ENCODE measurements at places on chromosomes 4 and X. TPM values are rescaled to one million over a fixed set of nuclear protein-coding genes. Genes with fewer than 3 reads are reported as not detected.

Gene CSAG1
- total RNA-seq = not detected

DNA sequence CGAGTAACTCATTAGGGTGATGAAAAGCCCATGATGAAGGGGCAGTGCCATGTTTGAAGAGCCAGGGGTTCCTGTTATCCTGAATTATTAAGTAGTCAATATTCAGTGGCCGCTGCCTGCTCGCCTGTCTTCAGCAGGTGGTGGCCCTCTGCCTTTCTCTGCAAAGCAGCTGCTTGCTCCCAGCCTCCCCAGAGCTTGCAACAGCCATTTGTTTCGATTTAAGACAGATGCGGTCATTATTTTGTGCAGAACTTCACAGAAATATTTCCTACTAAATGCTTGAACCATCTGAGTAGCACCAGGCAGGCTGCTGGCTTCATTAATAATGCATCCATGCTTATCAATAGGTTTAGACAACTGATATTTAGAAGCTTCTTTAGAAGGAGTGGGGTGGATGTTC is 104.3 kb upstream of the TTC29 start:
- DNase-seq = no peak

- no peak for DNase-seq
Observed at GRCh38 chr4:188551156-188551555, 411.9 kb downstream of the TRIML1 start.

DNA sequence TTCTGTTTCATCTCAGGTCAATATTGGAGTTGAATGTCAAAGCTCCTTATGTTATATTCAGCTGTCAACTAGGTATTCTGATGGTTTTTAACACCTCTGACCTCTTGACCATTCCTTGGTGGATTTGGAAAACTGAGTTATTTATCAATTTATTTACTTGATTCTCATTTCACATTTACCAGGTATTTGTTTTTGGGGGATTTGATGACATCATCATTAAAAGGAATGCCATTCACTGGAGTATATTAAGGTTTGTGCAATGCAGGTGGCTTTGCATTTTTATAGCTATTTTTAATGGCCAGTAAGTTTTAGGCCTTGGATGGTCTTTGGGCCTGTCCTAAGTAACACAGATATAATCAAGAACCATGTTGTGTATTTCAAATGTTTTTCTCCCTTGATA is 67.2 kb downstream of the TSPAN7 start:
- no peak for DNase-seq

DNA sequence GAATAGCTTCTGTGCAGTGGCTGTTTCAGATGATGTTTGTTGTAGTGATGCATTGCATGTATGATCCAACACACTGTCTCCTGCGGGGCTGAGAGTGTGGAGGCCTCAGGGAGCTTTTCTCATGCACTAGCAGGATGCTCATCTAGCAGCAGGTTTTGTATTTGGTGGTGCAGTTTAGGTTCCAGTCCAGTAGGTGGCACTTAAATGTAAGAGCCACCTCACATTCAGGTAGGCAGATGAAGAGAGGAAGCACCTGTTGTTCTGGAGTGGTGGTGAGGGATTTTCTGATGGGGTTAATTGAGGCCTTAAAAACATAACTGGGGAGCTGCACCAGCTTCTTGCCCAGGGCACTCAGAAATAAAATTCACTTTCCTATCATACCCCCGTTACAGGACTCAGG is 300.9 kb downstream of the SPIN4 start:
- no peak for DNase-seq

DNA sequence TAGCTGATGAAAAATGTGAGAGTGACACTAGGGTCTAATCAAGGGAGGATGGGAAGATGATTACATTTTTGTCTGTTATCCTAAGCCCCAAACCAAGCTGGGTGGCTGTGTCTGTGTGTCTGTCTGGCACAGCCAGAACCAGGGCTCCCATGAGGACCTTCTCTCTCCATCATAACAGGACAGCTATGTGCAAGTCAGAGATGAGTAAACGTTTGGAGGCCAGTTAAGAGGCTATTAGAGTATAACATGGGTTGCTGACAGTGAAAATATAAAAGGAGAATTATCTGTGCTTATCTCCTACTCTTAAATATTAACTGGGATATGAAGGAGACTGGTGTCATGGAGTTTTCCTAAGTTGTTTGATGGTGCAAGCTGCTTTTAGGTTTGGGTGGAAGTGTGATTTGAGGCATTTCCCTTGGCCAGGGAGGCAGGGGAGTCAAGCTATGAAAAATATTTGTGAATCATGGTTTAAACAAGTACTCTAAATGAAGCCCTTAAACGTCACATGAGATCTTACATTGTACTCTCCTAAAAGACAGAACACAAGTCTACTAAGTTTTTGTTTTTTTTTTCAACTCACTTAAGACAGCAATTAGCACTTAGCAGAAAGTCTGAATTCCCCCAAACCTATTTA is 156.2 kb downstream of the ENOX2 start:
- no peak for DNase-seq

Gene CNGA1
- total RNA-seq = 0.24 TPM

DNA sequence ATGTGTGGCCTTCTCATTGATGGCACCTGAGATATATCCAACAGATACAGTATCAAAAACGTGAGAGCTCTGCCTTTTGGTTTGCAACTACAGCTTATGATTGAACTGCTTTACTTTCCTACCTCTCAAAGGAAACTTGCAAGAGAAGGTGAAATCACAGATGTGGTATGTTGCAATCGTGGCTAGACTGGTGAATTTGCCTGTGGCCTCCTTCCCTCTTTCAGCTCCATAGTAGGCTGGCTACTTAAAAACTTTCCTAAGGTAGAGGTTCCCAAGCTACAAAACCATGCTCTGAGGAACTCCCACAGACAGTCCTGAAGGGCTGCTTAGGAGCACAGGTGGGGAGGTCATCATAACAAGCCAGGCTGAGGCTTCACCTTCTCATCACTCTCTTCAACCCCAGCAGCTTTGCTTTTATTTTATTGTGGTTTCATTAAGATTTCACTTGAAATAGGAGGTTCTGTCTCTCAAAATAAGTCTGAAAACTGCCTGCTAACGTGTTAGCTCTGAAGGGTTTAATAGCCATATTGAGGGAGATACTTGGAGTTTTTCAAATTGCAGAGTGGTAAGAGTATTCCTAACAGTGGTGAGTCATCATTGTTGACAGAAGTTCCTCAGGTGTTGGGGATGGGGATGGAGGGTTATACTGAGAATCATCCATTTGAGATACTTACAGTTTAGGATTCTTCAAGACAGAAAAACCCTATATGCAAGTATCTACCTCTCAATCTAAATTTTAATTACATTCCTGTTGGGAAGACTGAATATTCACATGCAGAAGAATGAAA is 93.5 kb upstream of the UCP1 start:
- no peak for DNase-seq

DNA sequence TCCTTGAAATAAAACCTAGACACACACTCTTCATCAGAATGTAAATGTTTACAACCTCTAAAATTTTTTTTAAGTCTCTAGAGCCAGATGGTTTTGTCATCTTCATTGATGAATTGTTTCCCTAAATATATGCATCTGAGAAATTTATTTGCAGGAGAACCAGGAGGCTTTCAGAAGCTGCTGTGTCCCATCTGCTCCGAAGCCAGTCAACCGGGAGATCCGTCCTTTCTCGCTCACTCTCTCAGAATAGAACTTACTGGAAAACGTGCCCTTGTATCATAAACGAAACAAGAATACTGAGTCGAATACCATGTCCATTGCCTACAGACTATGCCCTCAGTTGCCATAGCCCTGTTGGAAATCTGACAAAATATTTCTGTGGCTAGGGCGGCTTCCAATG is 103.5 kb downstream of the SLC34A2 start:
- DNase-seq = no peak

DNA sequence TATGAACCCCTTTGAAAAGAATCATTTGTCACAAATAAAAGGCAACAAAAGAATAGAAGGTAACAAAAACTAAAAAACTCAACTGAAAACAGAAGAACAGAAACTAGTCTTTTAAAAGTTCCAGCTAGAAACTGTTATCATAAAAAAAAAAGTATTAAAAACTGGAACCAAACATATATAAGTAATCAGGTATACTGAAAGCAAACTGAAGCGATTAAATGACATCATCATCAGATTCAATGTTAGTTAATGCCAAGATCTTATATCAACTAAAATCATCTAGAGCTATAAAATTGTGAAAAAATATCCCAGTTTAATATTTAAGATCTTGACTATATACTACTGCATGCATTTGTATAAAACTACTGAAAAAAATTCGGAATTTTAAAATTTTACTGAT is 36.0 kb downstream of the CENPE start:
- no peak for DNase-seq

DNA sequence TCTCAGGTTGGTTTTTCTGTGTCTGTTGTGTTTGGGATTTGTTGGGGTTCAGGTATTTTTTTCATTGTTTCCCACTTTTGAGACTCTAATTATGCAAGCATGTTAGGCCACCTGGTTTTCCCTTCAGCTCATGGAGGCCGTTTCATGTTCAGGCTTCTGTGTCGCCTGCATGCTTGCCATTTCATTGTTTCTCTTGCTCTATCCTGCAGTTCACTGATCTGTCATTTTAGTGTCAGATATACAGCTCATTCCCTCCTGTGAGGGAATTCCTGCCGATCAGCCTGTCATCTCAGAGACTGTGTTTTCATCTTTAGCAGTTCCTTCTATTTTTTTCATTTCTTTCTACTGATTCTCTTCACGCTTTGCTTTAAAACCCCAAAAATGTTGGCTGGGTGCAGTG is 49.4 kb upstream of the HGFAC start:
- no peak for DNase-seq

Gene PABPC5
- 2.8 TPM for total RNA-seq

Gene SOWAHB
- not detected for total RNA-seq

DNA sequence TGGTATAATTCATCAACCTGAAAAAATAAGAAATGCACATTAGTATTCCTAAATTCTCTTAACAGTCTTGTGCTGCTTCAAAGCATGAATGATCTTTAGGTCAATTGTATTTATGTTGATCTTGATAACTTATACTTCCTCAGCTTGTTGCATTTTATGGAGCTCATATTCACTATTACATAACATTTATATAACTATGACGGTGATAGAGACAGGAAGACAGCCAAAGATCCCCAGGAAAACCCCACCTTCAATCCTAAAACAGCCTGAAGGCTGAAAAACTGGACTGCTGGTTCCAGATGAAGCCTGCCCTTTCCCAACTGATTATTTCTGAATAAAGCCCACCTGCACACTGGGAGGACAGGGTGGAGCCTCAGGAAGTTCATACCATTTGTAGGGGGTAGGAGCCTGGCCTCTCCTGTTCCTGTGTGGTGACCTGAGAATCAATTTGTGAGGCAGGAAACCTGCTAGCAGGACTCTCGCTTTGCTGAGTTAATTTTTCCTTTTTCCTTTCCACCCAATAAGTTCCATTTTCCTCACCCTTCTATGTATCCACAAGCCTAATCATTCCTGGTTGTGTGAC is 30.5 kb downstream of the MAGEC1 start:
- DNase-seq = no peak

DNA sequence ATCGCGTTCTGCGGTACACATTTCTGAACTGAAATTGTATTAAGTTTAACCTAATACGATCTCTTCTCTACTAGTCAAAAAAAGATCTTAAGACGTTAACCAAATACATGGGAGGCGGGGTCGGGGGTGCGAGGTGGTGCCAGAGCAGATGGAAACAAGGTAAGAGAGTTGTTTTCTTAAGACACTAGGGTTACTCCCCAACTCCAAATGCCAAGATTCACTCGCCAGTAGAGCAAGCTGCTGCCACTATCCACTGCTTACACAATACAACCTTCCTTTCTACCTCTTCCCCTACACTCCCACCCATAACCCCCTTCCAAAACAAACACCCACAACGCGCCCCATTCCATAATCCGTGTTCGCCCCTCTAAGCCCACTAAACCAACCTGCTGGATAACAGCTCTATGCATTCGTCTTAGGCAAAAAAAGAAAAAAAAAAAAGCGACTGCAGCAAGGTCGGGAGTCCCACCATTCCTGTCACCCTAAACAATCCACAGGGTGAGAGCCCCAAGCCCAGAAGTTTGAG is 1.3 kb downstream of the LCORL start:
- no peak for DNase-seq

Gene AREG
- 31.3 TPM for total RNA-seq

- no peak for DNase-seq
Observed at GRCh38 chr4:100548200-100548560, 30.4 kb upstream of the EMCN start.

Gene ELK1
- 28.9 TPM for total RNA-seq

Data from right atrium auricular region (tissue), 2 donors.